Dermis microvascular lymphatic vessel endothelial cell (primary cell): ENCODE measurements at places on chromosomes 5 and 9. TPM values are rescaled to one million over a fixed set of nuclear protein-coding genes. Genes with fewer than 3 reads are reported as not detected.

Gene ERBIN
- total RNA-seq: 46.7 and 53.1 TPM in 2 replicates

Gene SV2C
- total RNA-seq: under 0.01 TPM in 1 of 2 replicates, not detected in the other

Gene GRIN1
- 0.13 TPM in 1 of 2 replicates, not detected in the other for total RNA-seq

Gene RABGAP1
- total RNA-seq: 34.4 and 46.7 TPM in 2 replicates

Gene LMNB1
- 25.7 and 61.1 TPM in 2 replicates for total RNA-seq

Gene RGS7BP
- total RNA-seq: 0.13 TPM in 2 replicates

Gene CDHR2
- under 0.01 and 0.25 TPM in 2 replicates for total RNA-seq

Gene SLC22A4
- 3.7 and 5.7 TPM in 2 replicates for total RNA-seq

Gene PCDHGA1
- total RNA-seq: 0.26 and 0.51 TPM in 2 replicates

Gene DPYSL3
- total RNA-seq: 15.8 and 20.2 TPM in 2 replicates

Gene NR2F1-AS1
- total RNA-seq: 17.5 and 26.9 TPM in 2 replicates

Gene BRIX1
- total RNA-seq: 14.3 and 20.0 TPM in 2 replicates

Gene FBLL1
- 0.13 and 1.1 TPM in 2 replicates for total RNA-seq

Gene SLCO4C1
- not detected in 2 replicates for total RNA-seq

Gene POC5
- 7.4 and 7.5 TPM in 2 replicates for total RNA-seq

Gene CCL19
- not detected in 2 replicates for total RNA-seq

Gene BTNL3
- total RNA-seq: not detected in 2 replicates

Gene CXXC5
- 41.1 and 71.3 TPM in 2 replicates for total RNA-seq

Gene GABRA1
- not detected in 2 replicates for total RNA-seq

Gene ZNF474
- under 0.01 and 0.25 TPM in 2 replicates for total RNA-seq

Gene SYNPO
- 5.6 and 12.3 TPM in 2 replicates for total RNA-seq

Gene PLEKHG4B
- total RNA-seq: 0.13 TPM in 1 of 2 replicates, not detected in the other

Gene PHAX
- total RNA-seq: 21.6 and 26.6 TPM in 2 replicates

Gene RAPGEF1
- total RNA-seq: 32.9 and 41.3 TPM in 2 replicates

Gene GBGT1
- total RNA-seq: 21.3 and 37.7 TPM in 2 replicates

Gene SNX30
- 5.9 and 9.7 TPM in 2 replicates for total RNA-seq

Gene NUTM2G
- not detected in 2 replicates for total RNA-seq

Gene SLC34A3
- total RNA-seq: not detected in 2 replicates

Gene OLFM1
- 16.2 and 30.0 TPM in 2 replicates for total RNA-seq

Gene CAST
- total RNA-seq: 96.8 and 98.1 TPM in 2 replicates

Gene INSYN2B
- total RNA-seq: 1.4 and 2.4 TPM in 2 replicates

Gene PCA3
- total RNA-seq: 0.25 TPM in 1 of 2 replicates, not detected in the other

Gene TICAM2
- 0.13 and 0.25 TPM in 2 replicates for total RNA-seq

Gene PCDHGB2
- total RNA-seq: 0.64 and 1.9 TPM in 2 replicates

Gene SYK
- total RNA-seq: 0.13 TPM in 1 of 2 replicates, not detected in the other

Gene SRP19
- 25.5 and 30.1 TPM in 2 replicates for total RNA-seq

Gene GNG10
- 49.4 and 59.3 TPM in 2 replicates for total RNA-seq

Gene RELL2
- 6.2 and 6.3 TPM in 2 replicates for total RNA-seq

Gene AGXT2
- not detected in 2 replicates for total RNA-seq

Gene ARHGEF37
- total RNA-seq: 8.3 and 20.6 TPM in 2 replicates

Gene ARID3C
- total RNA-seq: 0.25 TPM in 1 of 2 replicates, not detected in the other

Gene IL7R
- total RNA-seq: 0.25 and 0.51 TPM in 2 replicates

Gene TMEM252
- total RNA-seq: 0.13 TPM in 1 of 2 replicates, not detected in the other

Gene CCL21
- total RNA-seq: 1.8 and 12.0 TPM in 2 replicates

Gene WWC1
- 0.13 and 0.63 TPM in 2 replicates for total RNA-seq

Gene RANBP3L
- total RNA-seq: under 0.01 and 0.13 TPM in 2 replicates

Gene NMUR2
- not detected in 2 replicates for total RNA-seq

Gene TXNDC8
- total RNA-seq: not detected in 2 replicates

Gene SIT1
- not detected in 2 replicates for total RNA-seq

Gene CCDC152
- total RNA-seq: 0.13 and 0.26 TPM in 2 replicates

Gene IRF1
- 11.2 and 23.4 TPM in 2 replicates for total RNA-seq
